Posterior vena cava (tissue), 2 donors: ENCODE measurements at places on chromosomes 11 and 22. TPM values are rescaled to one million over a fixed set of nuclear protein-coding genes. Genes with fewer than 3 reads are reported as not detected.
A peak's percentile ranks its signal among the peaks of the same experiment; 100 is the strongest.

GRCh38 chr22:38118182-38118581, 7.7 kb upstream of the BAIAP2L2 start:
- DNase-seq = no peak

DNA sequence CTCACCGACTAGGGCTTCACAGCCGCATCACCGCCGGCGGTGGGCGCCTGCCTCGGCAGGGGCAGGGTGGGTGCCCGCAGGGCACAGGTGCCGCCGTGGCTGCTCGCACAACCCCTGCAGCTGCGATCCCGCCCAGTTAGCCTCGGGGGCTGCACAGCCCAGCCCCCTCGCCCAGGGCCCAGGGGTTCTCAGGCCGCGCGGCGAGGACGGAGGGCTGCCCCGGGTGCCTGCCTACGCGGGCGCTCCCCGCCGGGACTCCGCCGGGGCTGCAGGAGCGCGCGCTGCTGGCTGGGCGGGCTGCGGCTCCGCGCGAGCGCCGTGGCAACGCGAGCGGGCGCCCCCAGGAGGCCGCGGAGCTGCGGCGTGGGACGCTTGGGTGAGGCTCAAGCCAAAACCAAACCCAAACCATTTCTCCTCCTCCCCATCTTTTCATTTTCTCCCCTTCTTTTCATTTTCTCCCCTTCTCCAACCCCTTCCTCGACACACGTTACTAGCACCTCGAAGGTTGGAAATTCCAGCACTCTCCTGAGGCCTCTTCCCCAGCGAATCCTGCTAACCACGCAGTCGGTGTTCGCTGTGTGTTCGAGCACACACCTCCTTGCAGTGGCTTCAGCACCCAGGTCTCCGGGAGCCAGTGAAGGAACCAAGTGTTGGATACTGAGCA, at the start of gene MICAL3:
TSS of gene MICAL3 (minus strand) at position 286 of the 664 bp plus-strand sequence. CDS start 117,749 bp downstream, outside the sequence.
- DNase-seq = peak; percentile 86

DNA sequence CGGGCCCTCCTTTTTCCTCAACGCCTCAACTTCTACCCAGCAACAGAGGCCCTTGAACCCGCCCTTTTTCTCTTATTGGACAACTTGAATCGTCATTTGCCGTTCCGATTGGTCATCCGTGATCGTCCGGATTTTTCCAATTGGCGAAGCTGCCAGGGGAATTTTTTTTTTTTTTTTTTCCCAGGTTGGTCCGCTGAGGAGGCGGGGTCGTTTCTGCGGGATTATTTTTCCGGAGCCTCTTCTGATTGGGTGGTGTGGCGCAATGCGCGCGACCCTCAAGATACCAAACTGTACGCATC, 465 bp upstream of the TTC9C start:
- DNase-seq = peak; percentile 92

- no peak for DNase-seq
These were observed 9.1 kb downstream of the PPP6R3 start for GRCh38 chr11:68469642-68470041.

DNA sequence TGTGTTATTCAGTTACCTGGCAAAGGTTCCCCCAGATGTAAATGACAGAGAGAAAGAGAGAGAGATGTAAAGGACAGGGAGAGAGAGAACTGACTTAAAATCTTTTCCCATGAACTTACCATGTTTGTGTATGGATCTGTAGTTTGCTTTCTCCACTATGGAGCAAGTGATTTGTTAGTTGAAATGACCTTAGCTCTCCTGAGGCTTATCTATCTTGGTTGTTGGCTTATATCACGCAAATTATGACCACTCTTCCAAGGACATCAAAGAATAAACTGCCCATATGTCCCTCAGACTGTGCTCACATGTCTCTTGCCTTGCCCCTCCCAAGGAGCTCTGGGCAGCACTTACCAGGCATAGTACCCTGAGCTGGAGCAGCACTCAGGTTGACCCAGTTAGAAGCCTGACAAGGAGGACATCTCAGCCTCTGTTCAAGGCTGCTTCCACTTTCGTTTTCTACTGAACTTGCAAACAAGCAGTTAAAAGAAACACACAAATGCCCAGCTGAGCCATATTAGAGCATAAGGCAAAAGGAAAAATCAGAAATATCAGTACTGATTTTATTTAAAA, 95.3 kb upstream of the RCN1 start:
- no peak for DNase-seq

- DNase-seq = no peak
These were observed 90.4 kb upstream of the BIRC3 start for GRCh38 chr11:102226702-102227490.

- no peak for DNase-seq
These were observed 30.2 kb upstream of the BRSK2 start for GRCh38 chr11:1359556-1359955.

DNA sequence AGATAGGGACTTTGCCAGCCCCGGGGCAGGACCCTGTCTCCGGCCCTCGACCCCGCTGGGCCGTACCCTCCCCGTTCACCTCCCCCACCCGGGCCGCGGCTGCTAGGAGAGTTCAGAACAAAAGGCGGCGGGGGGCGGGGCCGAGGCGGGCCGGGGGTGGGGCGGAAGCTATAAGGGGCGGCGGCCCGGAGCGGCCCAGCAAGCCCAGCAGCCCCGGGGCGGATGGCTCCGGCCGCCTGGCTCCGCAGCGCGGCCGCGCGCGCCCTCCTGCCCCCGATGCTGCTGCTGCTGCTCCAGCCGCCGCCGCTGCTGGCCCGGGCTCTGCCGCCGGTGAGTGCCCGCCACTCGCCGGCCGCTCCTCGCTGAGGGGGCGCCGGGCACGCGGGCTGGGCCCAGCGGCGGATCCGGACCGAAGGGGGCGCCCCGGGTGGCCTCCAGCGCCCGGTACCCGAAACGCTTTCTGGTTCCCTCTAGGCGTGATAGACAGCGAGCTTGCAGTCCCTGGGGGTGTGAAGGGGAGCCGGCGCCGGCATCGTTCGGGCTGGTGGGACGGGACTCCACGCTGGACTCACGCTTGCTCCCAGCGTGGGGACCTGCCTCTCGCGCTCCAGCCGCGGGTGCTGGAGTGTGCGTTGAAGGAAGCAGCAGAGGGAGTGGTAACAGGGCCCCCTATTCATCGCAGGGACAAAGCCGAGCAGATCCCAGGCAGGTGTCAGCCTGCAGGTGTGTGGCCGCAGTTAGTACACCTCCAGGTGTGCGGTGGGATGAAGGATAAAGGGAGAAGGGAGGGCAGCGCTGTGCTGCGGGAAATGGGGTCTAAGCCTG, at the start of gene MMP11:
TSS of gene MMP11 (plus strand) at position 201 of the 825 bp plus-strand sequence. CDS start at position 223, 22 bp downstream.
- DNase-seq = peak; percentile 79

DNA sequence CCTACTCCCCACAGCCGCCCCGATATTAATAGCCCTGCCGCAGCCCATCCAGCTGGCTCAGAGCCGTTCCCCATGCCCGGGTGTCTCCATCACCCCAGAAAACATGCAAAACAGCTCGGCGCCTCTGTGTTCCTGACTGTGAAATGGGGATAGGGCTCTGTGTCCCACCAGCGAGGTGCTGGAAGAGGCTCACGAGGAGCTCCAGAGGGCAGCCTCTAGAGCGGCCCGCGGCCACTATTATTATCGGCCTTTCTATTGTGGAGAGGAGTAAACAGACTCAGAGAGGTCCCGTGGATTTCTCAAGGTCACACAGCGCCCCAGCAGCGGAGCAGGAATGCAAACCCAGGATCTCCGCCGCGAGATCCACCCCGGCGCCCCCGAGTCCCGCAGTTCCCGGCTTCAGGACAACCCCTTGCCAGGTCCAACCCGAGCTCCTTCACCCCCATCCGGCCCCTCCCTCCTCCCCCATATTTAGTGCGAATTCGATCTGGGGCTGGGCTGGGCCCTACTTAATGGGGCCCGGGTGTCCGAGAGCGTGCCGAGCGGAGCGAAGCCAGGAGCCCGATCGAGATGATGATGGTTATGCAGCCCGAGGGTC, at the start of gene ACTN3:
TSS of gene ACTN3 (plus strand) at position 536 of the 598 bp plus-strand sequence. CDS start at position 571, 35 bp downstream.
- no peak for DNase-seq

DNA sequence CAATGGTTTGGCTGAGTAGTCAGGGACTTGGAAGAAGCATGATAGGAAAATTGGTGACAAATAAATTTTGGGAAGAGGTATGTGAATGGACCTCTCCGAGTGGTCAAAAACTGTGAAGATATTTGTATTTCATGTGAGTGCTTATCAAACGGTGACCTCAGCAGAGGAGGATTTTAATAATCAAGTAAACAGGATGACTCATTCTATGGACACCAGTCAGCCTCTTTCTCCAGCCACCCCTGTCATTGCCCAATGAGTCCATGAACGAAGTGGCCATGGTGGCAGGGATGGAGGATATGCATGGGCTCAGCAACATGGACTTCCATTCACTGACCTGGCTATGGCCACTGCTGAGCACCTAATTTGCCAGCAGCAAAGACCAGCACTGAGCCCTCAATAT, 21.2 kb downstream of the MS4A4E start:
- DNase-seq = no peak

GRCh38 chr22:42969348-42969975, 45.5 kb downstream of the PACSIN2 start:
- no peak for DNase-seq

GRCh38 chr11:123454060-123454651, 24.1 kb downstream of the GRAMD1B start:
- no peak for DNase-seq

DNA sequence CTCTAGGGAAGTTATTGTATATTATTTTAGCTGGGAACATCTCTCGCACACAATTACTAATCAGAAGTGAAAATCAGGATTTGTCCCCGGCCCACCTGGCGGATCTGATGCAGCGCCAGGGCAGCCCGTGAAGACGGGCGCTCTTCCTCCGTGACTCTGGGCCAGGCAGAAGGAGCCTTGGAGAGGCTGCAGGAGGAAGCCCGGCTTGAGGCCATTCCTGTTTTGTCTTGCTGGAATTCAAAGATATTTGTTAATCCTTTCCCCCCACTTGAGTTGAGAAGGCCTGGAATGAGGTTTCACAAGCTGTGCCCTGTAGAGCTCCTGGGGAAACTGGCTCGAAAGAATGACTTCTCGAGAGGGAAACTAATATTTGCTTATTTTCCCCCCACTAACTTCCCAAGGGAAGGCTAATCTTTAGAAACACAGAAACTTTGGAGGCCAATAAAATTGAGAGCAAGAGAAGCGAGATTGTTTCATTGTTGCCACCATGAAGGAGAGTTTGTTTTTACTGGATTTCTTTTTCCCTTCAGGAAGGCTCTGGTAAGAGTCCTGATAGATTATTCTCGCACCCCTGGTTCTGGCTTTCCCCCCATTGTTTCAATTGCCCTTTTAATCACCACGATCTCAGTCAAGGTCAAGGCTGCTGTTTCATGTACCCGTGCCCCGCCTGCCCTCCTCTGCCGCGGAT, 92.8 kb upstream of the SEPTIN5 start:
- peak; percentile 40 for DNase-seq

DNA sequence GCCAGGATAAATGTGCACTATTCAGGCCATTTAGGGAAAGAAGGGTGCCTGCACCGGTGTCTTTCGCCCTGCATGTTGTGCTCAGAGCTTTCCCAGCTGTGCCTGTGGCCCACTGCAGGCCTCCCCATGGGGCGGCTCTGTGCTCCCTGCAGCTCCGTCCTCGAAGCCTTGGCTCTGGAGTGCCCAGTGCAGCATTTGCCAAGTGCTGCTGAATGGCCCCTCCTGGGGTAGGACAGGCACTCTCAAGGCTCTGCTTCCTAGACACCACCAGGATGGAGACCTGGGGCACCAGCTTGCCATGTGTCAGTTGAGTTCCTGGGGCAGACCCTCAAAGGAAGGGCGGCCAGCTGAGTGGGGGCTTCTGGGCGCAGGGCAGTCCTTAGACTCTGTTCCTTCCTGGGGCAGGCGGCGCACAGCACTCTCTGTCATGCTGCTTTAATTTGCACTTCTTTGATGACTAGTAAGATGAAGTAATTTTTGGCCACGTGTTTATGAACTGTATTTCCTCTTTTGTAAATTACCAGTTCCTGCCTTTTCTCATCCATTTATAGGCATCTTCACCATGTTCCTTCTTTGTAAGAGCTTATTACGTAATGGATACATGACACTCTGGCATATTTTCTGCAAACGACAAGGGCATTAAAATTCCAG, 32.1 kb upstream of the GNB1L start:
- DNase-seq = peak; percentile 88

Gene OR5P2
- not detected for total RNA-seq

Gene TMPRSS4
- total RNA-seq = not detected

Gene ACRV1
- not detected for total RNA-seq

Gene KRTAP5-10
- not detected for total RNA-seq

Gene CCDC116
- total RNA-seq = 0.23 TPM

Gene ARHGEF17
- total RNA-seq = 88.6 TPM

Gene MS4A12
- total RNA-seq = not detected
